Tibial nerve (tissue), 4 donors: ENCODE measurements at places on chromosomes 6 and 20. TPM values are rescaled to one million over a fixed set of nuclear protein-coding genes. Genes with fewer than 3 reads are reported as not detected.

- H3K27ac ChIP-seq = no peak overlapping the region
- H3K27me3 ChIP-seq = no peaks in the 10 kb centered on the region
- H3K4me1 ChIP-seq = no peaks in the 10 kb centered on the region
- no peaks in the 10 kb centered on the region for H3K36me3 ChIP-seq
- DNase-seq = no peak
Observed at GRCh38 chr6:169416249-169416648, 162.6 kb upstream of the THBS2 start.

The PERP gene
- total RNA-seq = 27.8 TPM

The MOXD1 gene
- 13.3 TPM for total RNA-seq

DNA sequence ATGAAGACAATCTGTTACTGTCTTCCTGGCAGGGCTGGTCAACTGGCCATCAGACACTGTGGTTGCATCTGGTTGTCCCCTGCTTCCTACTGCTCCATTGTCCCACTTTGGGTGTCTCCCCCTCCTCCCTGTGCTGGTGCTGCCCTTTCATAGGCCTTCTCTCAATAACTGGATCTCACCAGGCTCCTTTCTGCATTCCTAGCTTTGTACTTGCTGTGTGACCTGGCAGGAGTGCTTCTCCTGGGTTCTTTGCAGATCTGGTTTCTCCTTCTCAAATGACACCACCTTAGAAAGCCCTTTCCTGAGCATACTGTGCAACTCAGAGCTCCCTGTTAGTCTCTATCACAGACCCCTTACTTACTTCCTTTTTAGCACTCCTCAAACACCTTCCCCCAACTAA is 223.0 kb downstream of the BCKDHB start:
- H3K27me3 ChIP-seq = no peaks in the 10 kb centered on the region
- DNase-seq = no peak
- H3K4me3 ChIP-seq = no peak overlapping the region

The AKAP7 gene
- 39.1 TPM for total RNA-seq

DNA sequence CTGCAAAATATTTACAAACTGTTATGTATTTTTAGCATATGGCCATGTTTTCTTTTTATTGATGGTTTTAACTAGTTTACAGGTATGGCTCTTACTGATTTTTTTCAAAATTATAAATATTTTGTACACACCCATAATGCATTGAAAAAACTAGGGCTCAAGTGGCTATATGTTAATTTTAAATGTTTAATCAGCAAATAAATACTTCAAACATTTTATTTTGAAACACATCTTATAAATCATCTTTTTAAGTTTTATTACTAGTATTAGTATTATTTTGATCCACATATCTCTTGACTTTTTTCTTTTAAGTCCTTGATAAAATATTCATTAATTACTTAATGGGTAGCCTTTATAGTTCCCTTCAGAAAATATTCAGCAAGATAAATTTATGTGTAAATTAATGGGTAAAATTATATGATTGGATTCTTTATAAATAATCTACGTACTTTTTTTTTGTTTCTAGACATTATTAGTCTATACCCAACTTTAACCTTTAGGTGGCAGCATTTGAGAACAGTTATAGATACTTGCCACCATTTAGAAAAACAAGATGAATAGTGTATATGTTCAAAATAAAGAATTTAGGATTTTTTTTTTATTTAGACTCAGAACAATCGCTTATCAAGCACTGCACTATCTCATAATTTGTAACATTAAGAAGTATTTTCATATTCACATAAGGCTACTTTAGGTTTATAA is 241.9 kb downstream of the ADGRB3 start:
- no peaks in the 10 kb centered on the region for H3K36me3 ChIP-seq
- no peak overlapping the region for H3K4me3 ChIP-seq
- H3K27me3 ChIP-seq = no peaks in the 10 kb centered on the region
- no peak for DNase-seq

The ZNF337 gene
- 21.0 TPM for total RNA-seq

- H3K4me3 ChIP-seq = no peak overlapping the region
- no peaks in the 10 kb centered on the region for H3K4me1 ChIP-seq
- H3K36me3 ChIP-seq = no peaks in the 10 kb centered on the region
- H3K27me3 ChIP-seq = no peaks in the 10 kb centered on the region
Observed at GRCh38 chr6:100138346-100139022, 144.5 kb upstream of the MCHR2 start.

GRCh38 chr20:24963672-24964505 is 14.8 kb downstream of the CST7 start:
- H3K4me3 ChIP-seq = no peak overlapping the region
- H3K36me3 ChIP-seq = peaks cover 21% of the 10 kb centered on the region
- no peaks in the 10 kb centered on the region for H3K27me3 ChIP-seq
- no peak overlapping the region for H3K27ac ChIP-seq
- no peak for DNase-seq
- H3K4me1 ChIP-seq = no peaks in the 10 kb centered on the region

DNA sequence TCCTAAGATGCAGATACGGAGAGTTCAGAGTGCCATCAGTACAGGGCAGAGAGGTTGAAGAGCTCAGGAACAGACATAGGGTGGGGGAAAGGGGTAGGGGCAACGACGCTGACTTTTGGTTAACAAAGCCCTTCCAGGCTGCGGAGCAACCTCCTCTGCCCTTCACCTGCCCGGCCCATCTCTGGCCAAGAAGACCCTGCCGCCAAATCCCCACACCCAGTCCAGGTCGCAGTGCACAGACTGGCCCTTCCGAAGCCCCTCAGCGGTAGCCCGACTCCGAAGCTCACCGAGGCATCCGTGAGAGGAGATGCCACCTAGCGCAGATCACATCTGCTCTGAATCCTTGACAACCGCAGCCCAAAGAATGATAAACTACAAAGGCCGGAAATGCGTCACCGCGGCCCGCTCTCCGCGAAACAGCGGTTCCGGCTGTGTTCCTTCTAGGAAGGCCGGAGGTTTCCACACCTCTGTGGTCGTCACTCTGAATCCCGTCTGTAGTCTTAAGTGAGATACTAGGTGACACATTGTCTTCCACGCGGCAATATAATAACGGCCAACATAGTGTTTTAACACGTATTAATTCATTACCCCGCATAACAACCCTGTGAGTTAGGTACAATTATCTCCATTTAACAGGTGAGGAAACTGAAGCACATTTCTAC is at the start of gene ZSCAN23:
ZSCAN23 (minus strand) TSS at position 380 of the 662 bp plus-strand sequence. CDS start 7,225 bp downstream, outside the sequence.
- H3K4me1 ChIP-seq = peaks cover 13% of the 10 kb centered on the region
- no peaks in the 10 kb centered on the region for H3K36me3 ChIP-seq
- H3K27me3 ChIP-seq = peaks cover 33% of the 10 kb centered on the region
- peak within 1 kb of the TSS; percentile 68 for H3K4me3 ChIP-seq
- no peak within 1 kb of the TSS for H3K27ac ChIP-seq

The CFB gene
- 15.7 TPM for total RNA-seq

DNA sequence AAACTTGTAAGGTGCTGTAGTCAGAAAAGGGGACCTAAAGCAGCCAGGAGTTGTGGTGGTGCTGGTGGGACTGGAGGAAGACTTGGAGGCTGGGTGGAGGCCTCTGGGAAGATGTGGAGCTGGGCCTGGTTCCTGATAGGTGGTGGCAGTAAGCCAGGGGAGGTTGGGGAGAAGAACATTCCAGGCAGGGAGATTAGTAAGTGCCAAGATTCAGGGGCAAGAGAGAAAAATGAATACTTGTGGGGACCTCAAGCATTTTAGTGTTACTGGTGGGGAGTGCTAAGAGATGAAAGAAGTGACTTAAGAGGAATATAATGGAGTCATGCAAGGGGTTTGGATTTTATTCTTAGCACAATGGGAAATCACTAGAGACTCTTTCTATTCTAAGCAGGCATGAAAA is 79.0 kb upstream of the B3GAT2 start:
- H3K4me3 ChIP-seq = no peak overlapping the region
- no peaks in the 10 kb centered on the region for H3K36me3 ChIP-seq
- no peaks in the 10 kb centered on the region for H3K4me1 ChIP-seq
- no peak for DNase-seq
- H3K27ac ChIP-seq = no peak overlapping the region
- no peaks in the 10 kb centered on the region for H3K27me3 ChIP-seq

DNA sequence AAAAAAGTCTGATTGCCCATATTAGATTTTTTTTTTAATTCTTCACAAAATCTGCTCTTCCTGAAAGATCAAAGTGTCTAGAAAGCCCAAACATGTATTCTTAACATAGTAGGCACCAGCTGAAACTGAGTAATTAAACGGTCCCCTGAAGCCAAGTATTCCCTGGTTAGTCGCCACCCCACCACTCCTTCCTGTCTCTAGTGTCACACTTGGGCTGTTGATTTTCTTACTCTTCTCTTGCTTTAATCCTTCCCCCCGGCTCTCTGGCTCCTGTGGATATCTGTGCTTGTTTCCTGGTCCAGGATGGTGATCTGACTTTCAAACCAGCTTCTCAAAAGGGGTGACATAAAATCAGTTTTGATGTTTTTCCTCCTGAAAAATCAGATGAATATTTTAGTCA is 162.9 kb downstream of the QKI start:
- no peaks in the 10 kb centered on the region for H3K4me1 ChIP-seq
- H3K27ac ChIP-seq = no peak overlapping the region
- H3K4me3 ChIP-seq = no peak overlapping the region
- H3K27me3 ChIP-seq = no peaks in the 10 kb centered on the region

The MEP1A gene
- total RNA-seq = not detected

- DNase-seq = no peak
- H3K4me1 ChIP-seq = no peaks in the 10 kb centered on the region
- no peaks in the 10 kb centered on the region for H3K36me3 ChIP-seq
- no peaks in the 10 kb centered on the region for H3K27me3 ChIP-seq
- no peak overlapping the region for H3K4me3 ChIP-seq
Observed at GRCh38 chr6:77136086-77136485, 327.2 kb downstream of the HTR1B start.

The SDCBP2 gene
- total RNA-seq = 1.9 TPM

- H3K27ac ChIP-seq = no peak overlapping the region
- H3K4me3 ChIP-seq = no peak overlapping the region
- no peaks in the 10 kb centered on the region for H3K4me1 ChIP-seq
- DNase-seq = no peak
Observed at GRCh38 chr20:51487565-51488268, 54.8 kb downstream of the NFATC2 start.

- no peaks in the 10 kb centered on the region for H3K36me3 ChIP-seq
- H3K27me3 ChIP-seq = no peaks in the 10 kb centered on the region
- H3K4me1 ChIP-seq = no peaks in the 10 kb centered on the region
- DNase-seq = no peak
Observed at GRCh38 chr6:20117474-20117873, 94.8 kb downstream of the MBOAT1 start.

GRCh38 chr6:100726666-100727065 is 154.5 kb downstream of the ASCC3 start:
- no peaks in the 10 kb centered on the region for H3K27me3 ChIP-seq
- no peak for DNase-seq

GRCh38 chr6:123925350-123925749 is 121.7 kb downstream of the NKAIN2 start:
- H3K27ac ChIP-seq = no peak overlapping the region
- H3K4me1 ChIP-seq = no peaks in the 10 kb centered on the region
- H3K4me3 ChIP-seq = no peak overlapping the region
- no peaks in the 10 kb centered on the region for H3K27me3 ChIP-seq
- DNase-seq = no peak

The RNF146 gene
- total RNA-seq = 72.6 TPM

The C20orf144 gene
- total RNA-seq = not detected

The CYP24A1 gene
- not detected for total RNA-seq

- H3K4me1 ChIP-seq = no peaks in the 10 kb centered on the region
- no peaks in the 10 kb centered on the region for H3K27me3 ChIP-seq
- peak overlapping the region; percentile 87 for H3K27ac ChIP-seq
- DNase-seq = peak; percentile 28
- peak overlapping the region; percentile 59 for H3K4me3 ChIP-seq
Observed at GRCh38 chr6:84773431-84774156, 9.2 kb upstream of the TBX18 start.

The EGFL8 gene
- 287 TPM for total RNA-seq

GRCh38 chr6:169162752-169163407 is 90.8 kb downstream of the THBS2 start:
- H3K27ac ChIP-seq = peak overlapping the region; percentile 13
- no peak overlapping the region for H3K4me3 ChIP-seq
- DNase-seq = no peak

The TMEM200A gene
- total RNA-seq = 5.7 TPM

- no peaks in the 10 kb centered on the region for H3K36me3 ChIP-seq
- H3K4me1 ChIP-seq = no peaks in the 10 kb centered on the region
- no peak overlapping the region for H3K27ac ChIP-seq
- H3K4me3 ChIP-seq = no peak overlapping the region
- DNase-seq = no peak
Observed at GRCh38 chr6:45467853-45468252, 90.1 kb upstream of the SUPT3H start.

The TMEM14A gene
- 23.9 TPM for total RNA-seq

DNA sequence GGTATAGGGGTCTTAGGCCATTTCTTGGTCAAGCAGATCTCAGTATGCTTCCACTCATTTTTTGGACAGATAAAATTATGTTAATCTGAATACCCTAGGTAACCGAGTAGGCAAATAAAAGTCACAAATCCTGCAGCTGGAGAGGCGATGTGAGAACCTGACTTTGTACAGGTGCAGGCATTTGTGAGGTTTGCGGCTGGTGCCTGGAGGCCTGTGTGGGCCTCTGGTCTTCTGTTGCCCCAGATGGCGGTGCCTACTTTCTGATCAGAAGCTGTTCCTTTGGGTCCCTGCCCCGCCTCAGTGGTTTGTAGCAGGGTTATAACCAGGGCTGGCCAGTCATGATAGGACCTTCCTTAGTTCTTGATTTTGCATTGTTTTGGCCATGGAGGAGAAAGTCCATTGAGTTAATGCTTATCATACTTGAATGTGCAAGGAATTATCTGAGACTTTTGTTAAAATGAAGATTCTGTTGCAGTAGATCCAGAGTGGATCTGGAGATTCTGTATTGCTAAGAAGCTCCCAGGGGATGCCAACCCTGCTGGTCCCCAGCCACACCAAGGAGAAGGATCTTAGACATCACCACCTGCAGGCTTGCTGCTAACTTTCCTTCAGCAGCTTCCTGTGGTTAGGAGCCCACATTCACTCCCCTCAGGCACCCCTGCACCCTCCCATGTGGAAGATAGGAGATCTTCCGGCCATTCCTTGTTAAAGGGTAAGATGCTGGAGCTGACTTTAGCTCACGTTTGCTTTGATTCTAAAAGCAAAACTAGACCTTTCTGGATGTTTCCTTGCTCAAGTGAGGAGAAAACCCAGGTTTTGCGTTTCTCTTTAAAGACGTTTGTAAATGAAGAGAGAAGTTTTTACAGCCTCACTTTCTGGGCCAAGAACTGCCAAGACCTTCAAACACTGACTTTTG is 50.7 kb downstream of the LRRC1 start:
- no peaks in the 10 kb centered on the region for H3K36me3 ChIP-seq
- no peak overlapping the region for H3K27ac ChIP-seq
- no peaks in the 10 kb centered on the region for H3K27me3 ChIP-seq
- H3K4me1 ChIP-seq = peaks cover 14% of the 10 kb centered on the region
- no peak for DNase-seq
